ENCODE measurements at places on chromosomes 6 and 20.

- peak; percentile 62 for DNase-seq
These were observed at the start of gene METTL24 for GRCh38 chr6:110357664-110358552. METTL24 (minus strand) TSS chr6:110358349; CDS start chr6:110358272, 77 bp downstream.

GRCh38 chr20:50592282-50593004 is 82.3 kb downstream of the PTPN1 start:
- DNase-seq: no peak

DNA sequence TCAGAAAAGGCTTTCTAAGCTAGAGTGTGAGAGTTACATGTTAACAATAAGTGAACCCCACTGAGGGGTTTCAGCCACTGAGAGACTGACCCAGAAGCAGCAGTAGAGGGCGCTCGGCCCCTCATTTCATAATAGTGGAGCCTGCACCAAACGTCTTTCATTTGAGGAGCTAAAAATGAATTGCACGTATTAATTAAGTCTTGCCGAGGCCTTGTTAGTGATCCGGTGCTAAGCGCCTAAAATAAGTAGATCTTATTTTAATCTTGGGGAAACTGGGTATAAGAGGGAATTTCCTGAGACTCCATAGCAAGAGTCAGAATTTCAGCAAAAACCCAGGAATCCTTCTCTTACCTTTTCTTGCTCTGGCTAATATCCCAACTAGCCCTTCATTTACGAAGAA is 209.7 kb downstream of the FARS2 start:
- peak; percentile 82 for DNase-seq

DNA sequence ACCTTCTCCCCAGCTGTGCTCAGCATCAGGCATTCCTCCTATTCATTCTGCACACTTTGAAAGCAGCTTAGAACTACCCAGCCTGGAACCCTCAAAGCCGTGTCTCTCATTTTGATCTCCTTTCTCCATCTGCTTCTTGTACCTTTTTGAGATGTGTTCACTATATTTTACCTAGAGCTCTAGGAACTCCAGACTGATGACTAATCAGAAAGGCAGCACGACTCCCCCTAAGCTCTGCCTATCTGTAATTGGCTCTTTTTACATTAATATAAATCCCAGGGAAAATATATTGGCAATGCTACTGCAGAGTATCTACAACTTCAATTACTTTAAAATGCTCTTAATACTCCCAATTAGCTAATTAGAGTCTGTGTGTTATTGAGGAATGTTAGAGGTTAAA is 671.5 kb downstream of the CBLN4 start:
- no peak for DNase-seq

GRCh38 chr6:26554697-26555504 is 16.7 kb downstream of the HMGN4 start:
- DNase-seq: peak; percentile 56

DNA sequence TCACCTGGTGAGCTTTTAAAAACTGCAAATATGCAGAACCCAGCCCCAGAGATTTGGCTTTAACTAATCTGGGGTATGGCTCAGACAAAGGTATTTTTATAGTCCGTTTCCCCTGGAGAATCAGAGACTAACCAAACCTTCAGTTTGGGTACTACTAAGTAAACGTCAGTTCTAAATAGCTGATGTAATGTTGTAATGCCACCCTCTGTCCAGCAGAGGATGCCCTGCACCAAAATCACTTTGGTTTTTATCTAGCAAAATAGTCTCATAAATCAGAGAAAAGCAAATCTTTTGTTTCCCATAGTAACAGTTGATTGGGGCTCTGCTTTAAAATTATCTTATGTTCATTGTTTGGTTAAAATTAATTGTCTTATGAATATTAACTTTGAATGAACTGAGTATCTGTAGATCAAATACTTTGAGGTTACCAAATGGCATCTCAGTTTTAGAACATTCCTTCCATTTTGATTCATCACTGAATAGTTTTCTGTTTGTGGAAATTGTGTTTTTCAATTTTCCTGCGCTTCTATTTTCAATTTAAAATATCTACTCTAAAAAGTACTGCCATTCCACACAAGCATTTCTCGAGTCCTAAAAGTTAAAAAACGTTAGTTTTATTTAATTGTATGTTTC is 278.3 kb upstream of the PLCB4 start:
- DNase-seq: peak; percentile 38

- no peak for DNase-seq
These were observed 7.0 kb downstream of the TMEM244 start for GRCh38 chr6:129853996-129854711.

DNA sequence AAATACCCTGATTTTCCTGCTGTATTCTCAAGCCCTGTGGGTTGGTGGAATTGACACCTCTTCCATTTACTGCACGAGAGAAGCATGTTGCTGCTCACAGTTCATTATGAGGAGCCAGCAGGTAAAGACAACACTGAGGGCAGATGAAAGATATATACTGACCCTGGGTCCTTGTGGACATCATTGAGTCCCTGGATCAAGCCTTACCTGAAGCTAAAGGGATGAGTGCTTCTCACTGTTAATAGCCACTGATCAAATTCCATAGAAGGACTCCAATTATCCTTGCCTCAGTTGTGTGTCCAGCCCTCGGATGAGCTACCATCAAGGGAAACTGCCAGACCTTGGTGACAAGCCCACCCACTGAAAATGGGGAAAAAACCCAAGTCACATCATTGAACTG is 7.7 kb upstream of the SIGLEC1 start:
- no peak for DNase-seq

- no peak for DNase-seq
These were observed 163.3 kb upstream of the SNX9 start for GRCh38 chr6:157659536-157660271.

GRCh38 chr6:40887792-40888340 is 151.2 kb downstream of the UNC5CL start:
- DNase-seq: no peak

GRCh38 chr6:77074037-77074713 is 389.1 kb downstream of the HTR1B start:
- DNase-seq: no peak

DNA sequence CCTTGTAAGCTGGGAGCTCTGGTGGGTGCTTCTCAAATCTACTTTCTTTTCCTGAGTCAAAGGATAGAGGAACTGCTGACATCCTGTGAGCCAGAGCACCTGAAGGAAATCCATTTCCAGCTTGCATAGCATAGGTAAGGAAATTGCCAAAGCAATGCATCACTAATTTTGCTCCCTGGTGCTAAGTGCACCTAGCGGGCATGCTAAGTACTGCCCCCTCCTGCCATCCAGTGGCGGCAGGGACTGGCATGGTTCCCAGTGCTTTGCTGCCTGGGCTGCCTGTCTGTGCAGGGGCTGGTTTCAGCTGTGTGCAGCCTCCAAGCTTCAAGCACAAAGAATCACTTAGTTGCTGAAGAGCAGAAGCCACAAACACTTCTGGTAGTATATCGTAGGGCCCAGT is 63.9 kb downstream of the FARS2 start:
- DNase-seq: no peak

DNA sequence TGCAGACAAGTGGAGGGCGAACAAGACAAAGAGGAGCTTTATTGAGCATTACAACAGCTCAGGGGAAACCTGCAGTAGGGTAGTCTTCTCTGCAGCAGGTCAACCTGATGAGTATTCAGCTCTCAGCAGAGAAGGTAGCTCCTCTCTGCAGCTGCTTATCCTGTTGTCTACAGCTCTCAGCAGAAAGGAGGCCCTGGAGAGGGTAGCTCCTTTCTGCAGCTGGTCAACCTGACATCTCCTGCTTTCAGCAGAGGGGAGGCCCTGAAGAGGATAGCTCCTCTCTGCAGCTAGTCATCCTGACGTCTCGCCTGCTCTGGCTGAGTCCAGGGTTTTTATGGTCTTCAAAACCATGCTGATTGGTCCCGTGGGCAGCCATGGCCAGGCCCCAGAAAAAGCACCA is 113.6 kb downstream of the CD24 start:
- DNase-seq: no peak

DNA sequence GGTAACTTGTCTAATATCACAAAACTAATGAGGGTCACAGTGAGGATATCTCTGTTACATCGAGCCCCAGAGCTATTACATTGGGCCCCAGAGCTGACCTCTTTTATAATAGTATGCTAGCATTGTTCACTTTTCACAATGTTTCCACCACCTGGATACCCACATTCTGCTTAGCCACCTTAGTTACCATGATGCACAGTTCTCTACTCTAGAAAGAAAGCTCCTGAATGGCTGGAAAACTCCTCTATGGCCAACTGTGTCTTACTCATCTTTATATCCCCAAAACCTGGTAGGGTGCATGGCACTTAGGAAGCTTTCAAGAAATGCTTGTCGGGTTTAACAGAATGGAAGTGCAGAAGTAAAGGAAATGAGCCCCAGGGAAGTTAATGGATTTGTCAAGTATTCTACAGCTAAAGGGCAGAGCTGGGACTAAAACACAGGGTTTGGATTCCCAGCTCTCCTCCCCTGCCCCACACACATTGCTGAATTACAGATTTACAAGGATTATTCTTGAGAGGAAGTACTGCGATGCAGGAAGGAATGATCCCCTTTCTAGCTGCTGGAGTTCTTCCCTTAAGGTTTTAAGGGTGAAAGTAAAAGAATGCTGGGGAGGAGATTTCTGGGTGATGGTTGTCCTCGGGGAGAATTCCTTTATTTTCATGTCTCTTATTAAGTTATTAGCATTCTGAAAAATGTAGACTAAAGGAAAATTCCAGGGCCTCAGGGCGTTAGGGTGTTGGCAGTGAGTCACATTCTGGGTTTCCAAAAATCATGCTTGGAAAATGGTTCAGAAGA is 16.1 kb upstream of the HINT3 start:
- no peak for DNase-seq

DNA sequence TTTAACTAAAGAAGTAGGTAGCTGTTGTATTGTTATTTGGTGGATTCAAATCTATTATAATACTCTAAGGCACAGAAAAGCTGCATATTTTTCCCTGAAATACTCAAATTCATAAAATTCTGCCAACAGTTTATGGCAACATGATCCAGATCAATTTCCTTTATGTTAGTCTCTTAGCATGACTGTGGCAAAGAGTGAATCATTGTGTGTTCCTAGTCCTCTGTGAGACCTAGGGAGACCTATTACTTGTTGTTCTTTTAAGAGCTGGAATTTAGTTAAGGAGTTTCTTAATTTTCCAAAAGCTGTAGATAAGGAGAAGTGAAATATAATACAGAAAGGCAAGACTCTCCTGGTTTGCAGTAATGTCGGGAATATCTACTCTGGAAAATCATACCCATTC is 149.6 kb downstream of the RIMS1 start:
- DNase-seq: no peak

GRCh38 chr6:145891565-145891964 is 72.6 kb downstream of the SHPRH start:
- DNase-seq: no peak

DNA sequence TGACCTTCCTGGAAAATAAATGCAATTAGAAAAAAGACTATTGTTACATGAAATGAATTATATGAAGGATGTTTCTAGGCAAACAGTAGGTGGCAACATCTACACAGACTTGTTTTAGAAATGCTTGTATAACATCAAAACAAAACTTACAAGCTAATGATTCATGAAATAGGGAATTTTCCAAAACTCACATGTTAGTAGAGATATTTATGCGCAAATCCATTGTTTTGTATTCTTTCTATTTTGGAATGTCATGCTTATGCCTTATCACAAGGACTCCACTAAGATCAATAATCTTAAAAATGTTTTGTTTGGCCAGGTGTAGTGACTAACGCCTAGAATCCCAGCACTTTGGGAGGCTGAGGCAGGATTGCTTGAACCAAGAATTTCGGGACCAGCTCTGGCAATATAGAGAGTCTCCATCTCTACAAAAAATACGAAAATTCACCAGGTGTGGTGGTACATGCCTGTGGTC is 32.3 kb upstream of the LGSN start:
- DNase-seq: no peak

DNA sequence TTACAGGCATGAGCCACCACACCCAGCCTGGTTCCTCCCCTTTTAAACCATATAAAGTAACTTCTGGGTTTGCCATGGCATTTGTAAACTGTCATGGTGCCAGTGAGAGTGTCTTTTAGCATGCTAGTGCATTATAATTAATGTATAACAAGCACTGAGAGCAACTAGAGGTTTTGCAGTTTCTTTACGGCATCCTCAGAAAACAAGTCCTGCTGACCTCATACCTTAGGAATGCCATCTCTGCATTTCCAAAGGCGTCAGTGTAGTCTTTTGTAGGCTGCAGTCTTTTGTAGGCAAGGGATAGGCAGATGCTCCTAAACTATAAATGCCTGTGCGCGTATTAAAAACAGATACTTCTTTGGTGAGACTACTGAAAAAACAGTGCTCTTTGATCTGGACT is 75.0 kb upstream of the EZR start:
- no peak for DNase-seq

GRCh38 chr6:108380876-108381275 is 86.0 kb downstream of the AFG1L start:
- no peak for DNase-seq

DNA sequence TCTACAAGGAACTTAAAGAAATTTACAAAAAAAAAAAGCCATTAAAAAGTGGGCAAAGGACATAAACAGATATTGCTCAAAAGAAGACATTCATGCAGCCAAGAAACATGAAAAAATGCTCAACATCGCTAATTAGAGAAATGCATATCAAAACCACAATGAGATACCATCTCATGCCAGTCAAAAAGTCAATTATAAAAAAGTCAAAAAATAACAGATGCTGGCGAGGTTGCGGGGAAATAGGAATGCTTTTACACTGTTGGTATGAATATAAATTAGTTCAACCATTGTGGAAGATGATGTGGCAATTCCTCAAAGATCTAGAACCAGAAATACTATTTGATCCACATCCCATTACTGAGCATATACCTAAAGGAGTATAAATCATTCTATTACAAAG is 411.9 kb upstream of the MARCKS start:
- no peak for DNase-seq

DNA sequence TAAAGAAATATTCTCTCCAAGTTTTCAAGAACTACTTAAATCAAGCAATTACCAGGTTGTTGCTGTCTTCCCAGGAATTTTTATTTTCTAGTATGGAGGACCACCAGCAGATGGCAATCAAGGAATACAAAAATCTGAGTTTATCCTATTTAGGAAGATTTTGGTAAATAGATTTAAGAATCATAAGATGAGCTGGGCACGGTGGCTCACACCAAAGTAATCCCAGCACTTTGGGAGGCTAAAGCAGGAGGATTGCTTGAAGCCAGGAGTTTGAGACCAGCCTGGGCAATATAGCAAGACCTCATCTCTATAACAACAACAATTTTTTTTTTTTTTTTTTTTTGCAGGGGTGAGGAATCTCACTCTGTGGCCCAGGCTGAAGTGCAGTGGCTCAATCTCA is 19.3 kb upstream of the SEC63 start:
- DNase-seq: no peak

DNA sequence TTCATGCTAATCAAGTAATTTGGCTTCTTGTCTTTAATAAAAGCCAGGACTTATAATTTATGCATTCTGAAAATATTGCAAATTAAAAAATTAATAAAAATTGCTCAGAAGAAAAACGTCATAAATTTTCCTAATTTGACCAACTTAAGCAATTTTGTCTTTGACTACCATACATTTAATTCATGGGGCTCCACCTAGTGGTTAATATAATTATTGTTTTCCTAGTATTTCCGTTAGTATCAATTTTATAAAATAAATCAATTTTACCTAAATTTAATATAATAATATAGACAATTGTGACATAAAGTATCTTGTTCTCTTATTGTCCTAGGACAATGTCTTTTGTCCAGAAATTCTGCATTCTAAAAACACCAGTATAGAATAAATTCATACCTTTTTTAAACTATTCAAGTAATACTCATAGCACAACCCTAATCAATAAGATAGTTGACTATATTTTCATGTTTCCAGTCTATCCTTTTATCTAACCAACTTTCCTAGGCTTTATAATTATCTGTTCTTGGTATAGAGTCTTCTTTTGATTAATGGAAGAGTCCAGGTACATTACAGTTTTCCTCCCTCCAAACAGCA is 319.9 kb downstream of the TRDN start:
- DNase-seq: no peak

GRCh38 chr6:18110162-18110561 is 12.3 kb downstream of the NHLRC1 start:
- DNase-seq: no peak

Measured in glutamatergic neuron (in vitro differentiated cells).